Stimulated activated CD8-positive, alpha-beta memory T cell treated with anti-CD3 and anti-CD28 coated beads, Interleukin-4, amount 100 ng/mL, for 1 hour (primary cell): ENCODE measurements at places on chromosomes 3 and 15.

- DNase-seq, result no peak
Observed at GRCh38 chr15:101433396-101433795, 56.1 kb downstream of the PCSK6 start.

GRCh38 chr3:64666171-64666588 lies 21.6 kb downstream of the ADAMTS9 start:
- DNase-seq, result no peak

- no peak for DNase-seq
Observed at GRCh38 chr3:53353202-53353601, 5.9 kb upstream of the DCP1A start.

- no peak for DNase-seq
Observed at GRCh38 chr3:138921316-138922292, 25.3 kb downstream of the FOXL2 start.

- no peak for DNase-seq
Observed at GRCh38 chr3:58613236-58614132, 36.3 kb upstream of the FAM107A start.

DNA sequence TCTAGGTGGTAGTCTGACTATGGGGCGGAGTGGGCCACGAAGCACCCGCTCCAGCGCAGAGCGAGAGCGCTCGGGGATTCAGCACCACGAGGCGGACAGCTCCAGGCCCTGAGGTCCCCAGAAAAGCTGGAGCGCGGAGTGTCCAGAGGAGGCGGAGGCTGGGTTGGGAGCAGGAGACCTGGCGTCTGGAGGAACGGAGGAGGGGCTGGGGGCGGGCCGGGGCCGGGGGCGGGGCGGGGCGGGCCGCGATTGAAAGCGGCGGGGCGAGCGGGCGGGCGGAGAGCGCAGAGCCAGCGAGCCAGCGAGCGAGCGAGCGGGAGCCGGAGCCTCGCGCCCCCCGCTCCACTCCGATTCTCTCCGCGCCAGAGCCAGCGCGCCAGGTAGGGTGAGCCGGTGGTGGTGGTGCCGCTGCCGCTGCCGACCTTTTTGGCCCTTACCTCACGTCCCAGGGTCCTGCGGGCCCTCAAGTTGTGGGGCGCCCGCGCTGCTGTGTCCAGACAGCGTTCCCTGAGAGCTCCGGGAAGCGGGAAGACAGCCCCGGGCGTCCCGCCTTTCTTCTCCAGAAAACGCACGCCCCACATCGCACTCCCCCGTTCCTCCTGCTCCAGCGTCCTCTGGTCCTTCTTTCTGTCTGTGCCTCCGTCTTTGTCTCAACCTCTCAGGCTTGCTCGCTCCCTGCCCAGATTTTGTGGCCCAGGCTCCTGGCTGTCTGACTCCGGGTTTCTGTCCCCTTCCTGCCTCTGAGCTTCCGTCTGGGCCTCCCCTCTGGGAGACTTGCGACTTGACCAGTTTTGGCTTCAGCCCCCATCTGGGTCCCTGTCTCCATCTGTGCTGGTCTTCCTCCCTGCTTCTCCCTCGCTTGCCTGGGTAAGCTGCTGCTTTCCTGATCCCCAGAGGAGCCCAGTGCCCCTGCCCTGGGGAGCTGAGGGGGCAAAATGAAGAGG lies at the start of gene GRM2:
TSS of gene GRM2 (plus strand) at position 281 of the 944 bp plus-strand sequence. CDS start 1,916 bp downstream, outside the sequence.
- no peak for DNase-seq

GRCh38 chr3:98262046-98262445 lies 2.0 kb upstream of the OR5H6 start:
- no peak for DNase-seq

DNA sequence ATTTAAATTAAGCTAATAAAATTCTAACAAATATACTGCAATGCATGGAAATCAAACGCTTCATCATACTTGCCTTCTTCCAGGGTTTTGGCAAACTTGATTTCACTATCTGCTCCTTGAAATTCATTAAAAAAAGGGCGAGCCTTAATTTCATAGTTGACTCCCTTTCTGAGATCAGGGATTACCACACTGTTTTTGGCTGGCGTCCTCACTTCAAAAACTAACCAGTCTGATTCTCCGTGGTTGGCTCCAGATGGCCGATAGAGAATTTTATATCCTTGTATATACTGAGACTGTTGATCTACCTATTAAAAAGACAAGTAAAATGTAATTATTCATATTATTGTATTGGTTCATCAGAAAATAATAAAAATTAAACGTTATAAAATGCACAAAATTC lies 1106.8 kb downstream of the ROBO1 start:
- no peak for DNase-seq

GRCh38 chr15:49134683-49135341 lies 20.6 kb downstream of the COPS2 start:
- DNase-seq, result no peak

DNA sequence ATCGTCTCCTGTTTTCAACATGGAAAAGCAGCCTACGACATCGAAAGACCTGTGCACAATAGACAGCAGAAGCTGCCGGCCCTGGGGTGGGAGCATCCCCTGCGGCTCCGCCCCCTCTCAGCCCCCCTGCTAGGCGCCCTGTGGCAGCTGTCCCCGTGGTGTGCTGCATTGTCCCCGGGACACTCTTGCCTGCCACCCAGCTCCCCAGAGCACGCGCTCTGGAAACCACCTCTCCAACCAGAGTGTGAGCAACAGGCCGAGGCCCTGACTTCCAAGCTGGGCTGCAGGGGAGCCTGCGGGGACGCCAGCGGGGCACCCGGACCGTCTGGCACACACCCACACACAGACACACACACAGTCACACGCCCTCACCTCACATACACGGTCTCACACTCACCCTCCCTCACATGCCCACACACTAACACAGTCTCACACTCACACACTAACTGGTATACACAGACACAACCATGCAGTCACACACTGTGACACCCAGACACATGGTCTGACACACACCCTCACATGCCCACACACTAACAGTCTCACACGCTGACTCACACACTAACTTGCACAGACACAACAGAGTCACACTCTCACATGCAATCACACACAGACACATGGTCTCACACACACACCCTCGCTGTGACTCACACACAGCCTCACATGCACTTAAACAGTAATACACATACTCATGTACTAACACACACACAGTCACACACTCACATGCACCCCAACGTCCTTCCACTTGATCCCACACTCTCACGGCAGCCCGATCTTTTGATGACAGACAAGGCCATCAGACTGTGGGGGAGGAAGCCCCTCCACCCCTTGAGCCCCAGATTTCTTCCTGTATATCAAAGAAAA lies 94.7 kb downstream of the OCA2 start:
- no peak for DNase-seq

DNA sequence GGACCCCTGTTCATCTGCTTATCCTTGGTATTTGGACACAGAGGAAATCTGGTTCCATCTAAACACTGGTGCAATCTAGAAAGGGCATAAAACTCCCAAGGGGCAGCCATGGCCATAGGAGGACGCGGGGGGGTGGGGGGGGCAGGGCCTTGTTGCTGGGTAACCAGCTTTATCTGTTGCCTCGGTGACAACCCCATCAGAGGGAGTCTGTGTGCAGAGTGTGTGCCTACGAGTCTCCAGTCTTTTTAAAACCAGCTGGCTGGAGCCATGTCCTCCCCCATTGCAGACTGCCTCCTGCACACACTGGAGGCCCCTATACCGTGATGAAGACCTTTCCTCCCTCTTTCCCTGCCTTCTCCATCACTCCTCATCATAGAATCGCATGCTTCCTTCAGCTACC lies 26.4 kb upstream of the CORO2B start:
- no peak for DNase-seq

DNA sequence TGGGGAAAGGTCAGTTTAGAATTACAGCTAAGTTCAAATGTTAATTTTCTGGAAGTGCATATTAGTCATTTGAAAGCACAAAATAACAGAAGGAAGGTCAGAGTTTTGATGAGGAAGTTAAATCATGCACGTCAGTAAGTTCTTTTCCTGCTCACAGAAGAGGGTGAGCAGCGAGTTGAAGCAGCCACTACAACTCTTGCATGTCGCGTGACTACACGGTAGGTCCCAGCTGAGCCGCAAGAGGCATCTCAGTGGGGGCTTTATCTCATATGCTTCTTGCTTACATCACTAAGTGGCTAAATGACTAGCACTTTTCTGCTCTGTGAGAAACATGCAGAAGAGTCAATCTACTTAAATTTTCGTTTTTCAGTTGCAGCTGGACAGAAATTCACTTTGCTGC lies 21.3 kb upstream of the SEC62 start:
- no peak for DNase-seq

GRCh38 chr3:196793246-196793645 lies 53.6 kb downstream of the PAK2 start:
- no peak for DNase-seq

DNA sequence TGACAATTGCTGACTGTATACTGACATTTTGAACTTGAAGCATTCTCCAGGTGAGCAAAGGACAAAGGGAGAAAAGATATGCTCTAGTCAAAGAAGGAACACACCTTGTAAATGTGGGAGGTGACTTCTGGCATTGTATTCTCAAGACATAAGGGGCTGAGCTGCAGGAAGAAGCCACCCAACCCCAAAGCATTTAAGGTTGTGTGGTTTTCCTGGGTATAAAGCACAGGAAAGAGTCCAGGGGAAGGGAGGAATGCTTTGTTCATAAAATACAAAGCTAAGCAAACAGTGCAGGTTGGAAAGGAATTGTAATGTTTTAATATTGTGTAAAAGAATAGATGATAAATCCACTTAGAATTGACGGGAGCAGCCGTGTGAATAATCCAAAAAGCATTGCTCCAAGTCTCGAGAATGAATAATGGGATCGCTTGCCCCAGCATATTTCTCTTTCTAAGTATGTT lies 102.4 kb upstream of the LRIG1 start:
- no peak for DNase-seq

DNA sequence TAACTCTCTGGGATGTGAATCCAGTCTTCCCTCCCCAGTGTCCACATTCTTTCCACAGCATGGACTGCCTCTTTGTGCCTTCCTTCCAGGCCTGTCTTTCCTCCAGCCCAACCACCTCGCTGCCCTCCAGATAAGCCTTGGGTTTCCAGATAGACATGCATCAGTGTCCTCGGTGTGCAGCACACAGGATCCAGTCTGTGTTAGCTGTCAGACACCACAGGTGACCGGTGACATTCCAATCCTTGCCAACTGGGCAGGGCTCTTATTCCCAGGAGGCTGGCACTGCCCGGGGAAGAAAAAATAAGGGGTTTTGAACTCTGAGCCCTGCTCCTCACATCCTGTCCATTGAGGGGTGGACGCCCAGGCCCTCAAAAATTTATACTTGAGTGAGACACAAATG lies 6.0 kb upstream of the SLC6A1 start:
- DNase-seq, result no peak

- DNase-seq, result no peak
Observed at GRCh38 chr3:188507244-188507720, 353.3 kb downstream of the LPP start.

GRCh38 chr15:71496336-71496955 lies 313.9 kb upstream of the NR2E3 start:
- DNase-seq, result no peak

GRCh38 chr15:92149465-92149864 lies 244.2 kb upstream of the ST8SIA2 start:
- no peak for DNase-seq

- DNase-seq, result no peak
Observed at GRCh38 chr3:4979428-4980228, at the start of gene BHLHE40. Gene BHLHE40 (plus strand): TSS chr3:4979437. CDS start chr3:4979719, 282 bp downstream.

DNA sequence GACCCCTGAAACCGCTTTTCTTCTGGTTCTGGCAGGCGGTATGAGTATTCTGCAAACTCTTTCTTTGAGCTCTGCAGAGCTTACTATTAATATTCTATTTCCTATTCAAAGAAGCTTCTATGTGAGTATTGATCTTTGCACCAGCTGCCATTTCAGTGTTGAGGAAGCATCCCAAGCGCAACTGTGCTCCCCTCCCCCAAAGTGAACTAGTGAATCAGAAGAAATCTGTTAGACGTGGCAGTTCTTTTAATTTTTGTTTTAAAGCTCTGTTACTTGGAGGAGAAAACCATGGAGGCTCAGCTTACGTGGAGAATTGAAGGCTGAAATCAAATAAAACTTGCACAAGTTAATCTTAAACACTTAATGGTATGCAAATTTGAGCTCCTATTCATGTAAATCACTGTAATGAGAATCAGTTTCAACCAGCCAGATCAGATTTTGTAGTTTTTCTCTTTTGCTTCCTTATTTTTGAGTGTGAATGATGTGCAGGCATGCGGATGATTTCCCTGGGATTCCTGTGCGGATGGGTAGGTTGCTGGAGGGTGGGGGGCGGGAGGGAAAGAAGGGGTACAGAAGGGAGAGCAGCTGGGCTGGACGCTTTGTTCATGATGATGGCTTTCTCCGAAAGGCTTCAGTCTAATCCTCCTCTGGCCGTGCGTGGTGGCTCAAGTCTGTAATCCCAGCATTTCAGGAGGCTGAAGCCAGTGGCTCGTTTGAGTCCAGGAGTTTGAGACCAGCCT lies 16.1 kb upstream of the AGBL1 start:
- DNase-seq, result no peak

DNA sequence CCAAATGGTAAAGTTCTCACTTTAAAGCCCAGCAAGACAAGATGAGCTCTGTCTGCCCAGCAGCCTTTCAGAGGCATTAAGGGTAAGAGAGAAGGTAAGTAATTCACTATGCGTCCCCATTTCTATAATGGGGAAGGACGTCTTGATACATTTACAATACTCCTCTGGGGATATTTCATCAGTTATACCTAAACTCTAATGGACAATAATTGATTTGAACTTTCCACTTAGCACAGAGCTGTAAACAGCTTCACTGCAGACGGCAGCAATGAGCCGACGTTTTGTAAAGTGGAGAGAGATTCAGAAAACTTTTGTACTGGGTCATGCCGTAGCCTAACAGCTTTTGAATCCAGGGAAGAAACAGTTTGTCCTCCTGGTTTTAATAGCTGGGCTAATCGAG lies 127.4 kb downstream of the TIGIT start:
- no peak for DNase-seq

- DNase-seq, result no peak
Observed at GRCh38 chr15:101578443-101578894, 73.7 kb downstream of the TM2D3 start.

- DNase-seq, result no peak
Observed at GRCh38 chr3:160224256-160224655, 966 bp upstream of the C3orf80 start.

DNA sequence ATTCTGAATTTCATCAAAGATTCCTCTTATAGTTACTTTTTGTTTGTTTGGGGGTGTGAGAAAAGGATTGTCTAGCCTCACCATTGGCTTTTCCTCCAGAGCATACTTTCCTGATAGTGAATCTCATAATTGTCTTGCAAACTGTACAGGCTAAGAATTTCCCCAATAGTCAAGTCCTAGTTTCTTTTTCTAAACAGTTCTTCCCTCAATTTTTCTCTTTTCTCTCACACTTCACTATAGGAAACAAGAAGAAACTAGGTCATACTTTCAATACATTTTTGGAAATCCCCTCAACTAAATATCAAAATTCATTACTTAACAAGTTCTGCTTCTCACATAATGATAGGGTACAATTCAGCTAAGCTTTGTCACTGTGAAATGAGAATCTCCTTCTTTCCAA lies 241.9 kb downstream of the IL20RB start:
- DNase-seq, result no peak

DNA sequence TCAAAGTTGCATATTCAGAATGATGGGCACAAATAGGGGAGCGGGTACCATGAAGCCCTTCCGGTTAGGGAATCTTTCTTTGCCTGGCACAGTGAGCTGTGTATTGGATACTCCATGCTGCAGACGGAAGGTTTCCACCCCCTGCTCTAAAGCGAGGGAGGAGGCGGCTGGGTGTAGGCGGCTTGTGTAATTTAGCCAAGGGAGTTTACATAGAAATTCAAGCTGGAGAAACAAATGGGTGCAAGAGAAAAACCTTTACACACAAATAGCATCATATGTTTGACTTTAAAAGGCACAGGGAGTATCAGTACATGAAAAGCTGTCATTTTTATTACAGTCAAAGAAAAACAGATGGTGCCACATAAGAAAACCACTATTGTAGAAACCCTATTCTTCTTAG lies 59.3 kb upstream of the ADCY5 start:
- DNase-seq, result no peak

- no peak for DNase-seq
Observed at GRCh38 chr15:56524915-56525314, 60.0 kb upstream of the MNS1 start.
